Urinary bladder (tissue), 4 donors: ENCODE measurements at places on chromosomes 2 and 18. TPM values are rescaled to one million over a fixed set of nuclear protein-coding genes. Genes with fewer than 3 reads are reported as not detected.
A peak's percentile ranks its signal among the peaks of the same experiment; 100 is the strongest.

- DNase-seq, result no peak
These were observed 101.1 kb downstream of the SLC4A10 start for GRCh38 chr2:161725297-161725696.

- no peak for DNase-seq
These were observed 52.5 kb upstream of the LTBP1 start for GRCh38 chr2:32894119-32894728.

DNAH6 gene
- 1.4 TPM for total RNA-seq

DNA sequence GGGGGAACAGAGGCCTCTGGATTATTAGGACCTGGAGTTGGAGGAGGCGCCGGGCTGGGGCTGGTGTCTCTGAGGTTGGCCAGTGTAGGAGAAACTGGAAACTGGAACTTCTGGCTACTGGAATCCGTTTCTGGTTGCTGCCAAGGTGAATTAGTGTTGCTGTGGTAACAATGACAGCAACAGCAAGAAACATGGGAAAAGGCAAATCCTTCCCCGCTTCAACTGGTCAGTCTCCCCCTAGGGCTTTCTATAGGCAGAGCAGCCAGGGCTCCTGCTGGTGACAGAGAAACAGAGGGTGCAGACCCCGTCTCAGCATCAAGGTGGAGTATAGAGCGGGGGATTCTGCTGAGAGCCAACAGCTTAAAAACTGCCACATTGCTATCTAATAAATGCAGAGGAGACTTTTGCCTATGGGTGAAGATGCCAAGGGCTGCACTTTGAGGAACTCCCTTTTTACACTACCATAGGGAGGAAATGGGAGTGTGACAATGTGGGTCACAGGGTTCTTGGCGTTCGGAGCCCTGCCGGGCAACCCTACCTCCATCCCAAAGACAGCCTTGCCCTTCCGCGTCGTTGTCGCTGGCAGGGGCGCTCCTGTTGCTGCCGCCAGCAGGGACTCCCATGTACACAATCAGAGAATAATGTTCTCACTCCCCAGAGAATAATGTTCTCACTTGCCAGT is 81.4 kb upstream of the CABLES1 start:
- DNase-seq, result no peak

DYNAP gene
- total RNA-seq, result not detected

ALPP gene
- not detected for total RNA-seq

GRCh38 chr2:37425408-37425807 is 81.0 kb downstream of the QPCT start:
- no peak for DNase-seq

GRCh38 chr18:78856569-78857313 is 122.9 kb upstream of the SALL3 start:
- no peak for DNase-seq

GRCh38 chr2:147860009-147860408 is 15.2 kb downstream of the ACVR2A start:
- DNase-seq, result no peak

- no peak for DNase-seq
These were observed 139.9 kb upstream of the CXCR4 start for GRCh38 chr2:136257893-136258292.

BAZ2B gene
- 272 TPM for total RNA-seq

STEAP3 gene
- 1.1 TPM for total RNA-seq

DNA sequence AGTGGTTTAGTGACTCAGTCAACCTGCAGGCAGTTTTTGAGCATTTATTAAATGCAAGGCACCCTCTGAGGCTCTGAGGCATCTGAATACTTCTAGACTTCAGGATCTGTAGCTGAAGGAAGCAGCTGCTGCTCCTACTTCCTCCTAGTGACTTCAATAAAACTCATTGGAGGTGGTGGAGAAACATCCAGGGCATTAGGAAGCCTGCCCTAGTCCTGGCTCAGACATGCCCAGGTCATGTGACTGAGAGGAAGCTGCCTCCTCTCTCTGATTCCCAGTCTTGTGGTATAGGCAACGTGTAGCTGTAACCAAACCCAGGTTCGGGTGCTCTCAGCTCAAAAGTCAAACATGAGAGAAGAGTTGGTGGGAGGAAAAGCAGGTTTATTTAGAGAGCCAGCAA is 287.2 kb upstream of the GYPC start:
- no peak for DNase-seq

GRCh38 chr2:191249156-191249813 is 4.1 kb downstream of the MYO1B start:
- no peak for DNase-seq

- DNase-seq, result no peak
These were observed 10.1 kb upstream of the KCNJ3 start for GRCh38 chr2:154688373-154688772.

DNA sequence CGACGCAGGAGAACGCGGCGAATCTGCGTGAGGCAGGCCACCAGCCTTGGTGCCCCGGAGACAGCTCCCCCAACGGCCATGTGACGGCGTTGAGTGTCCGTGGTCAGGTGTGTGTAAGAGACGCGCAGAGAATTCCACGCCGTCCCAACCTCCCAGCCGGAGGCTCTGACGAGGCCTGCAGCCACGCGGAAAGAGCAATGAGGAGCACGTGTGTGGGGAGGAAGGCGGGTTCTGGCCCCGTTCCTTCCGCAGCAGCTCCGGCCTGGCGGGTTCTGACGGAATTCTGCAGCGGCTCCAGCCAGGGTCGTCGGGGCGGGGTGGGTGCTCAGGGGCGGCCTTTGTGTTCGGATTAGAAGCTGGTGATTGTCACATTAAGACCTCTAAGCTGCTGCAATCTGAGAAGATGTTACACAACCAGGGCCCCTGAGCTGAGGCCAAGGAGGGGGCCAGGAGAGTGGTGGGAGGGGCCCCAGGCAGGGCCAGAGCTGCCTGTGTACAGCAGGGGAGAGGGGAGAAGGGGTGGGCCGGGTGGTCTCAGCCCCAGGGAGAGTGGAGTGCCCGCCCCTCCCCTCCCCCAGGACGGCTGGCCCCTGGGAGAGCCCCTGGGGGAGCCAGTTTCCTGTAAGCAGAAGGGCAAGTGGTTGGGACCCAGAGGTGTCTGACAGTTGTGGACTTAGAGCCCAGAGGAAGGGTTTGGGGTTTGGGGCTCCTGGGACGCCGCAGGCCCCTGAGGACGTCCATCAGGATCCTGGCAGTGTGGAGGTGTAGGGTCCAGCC is 5.1 kb upstream of the GAL3ST2 start:
- no peak for DNase-seq

DNA sequence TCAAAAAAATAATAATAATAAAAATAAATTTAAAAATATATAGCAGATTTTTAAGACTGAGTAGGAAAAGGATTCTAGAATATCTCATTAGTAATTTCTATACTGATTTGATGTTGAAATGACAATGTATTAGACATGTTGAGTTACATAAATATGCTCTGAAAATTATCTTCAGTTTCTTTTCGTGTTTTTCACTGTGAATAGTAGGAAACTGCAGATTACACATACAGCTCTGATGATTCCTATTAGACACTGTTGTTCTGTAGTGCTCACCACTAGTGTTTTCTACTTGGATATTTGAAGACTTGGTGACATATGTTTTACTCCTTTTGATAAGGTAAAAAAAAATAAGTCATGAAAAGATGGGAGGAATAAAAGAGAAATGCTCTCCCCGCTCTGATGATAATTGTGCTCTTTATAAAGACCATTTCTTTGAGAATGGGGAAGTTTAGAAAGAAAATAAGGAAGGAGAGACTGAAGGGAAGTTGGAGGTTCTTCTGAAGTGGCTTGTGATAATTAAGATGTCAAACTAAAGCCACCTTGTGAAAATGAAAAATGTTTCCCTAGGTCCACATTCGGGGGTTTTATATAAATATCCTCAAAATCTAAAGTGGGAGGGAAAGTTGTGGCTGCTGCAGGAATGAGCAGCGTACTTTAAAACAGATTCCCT is 52.9 kb downstream of the SLC9A2 start:
- DNase-seq, result no peak

- no peak for DNase-seq
These were observed 19.5 kb downstream of the SLC20A1 start for GRCh38 chr2:112665113-112665780.

GRCh38 chr2:26292646-26293045 is 47.9 kb downstream of the HADHB start:
- DNase-seq, result no peak

GRCh38 chr18:39681061-39681460 is 2115.5 kb upstream of the CELF4 start:
- no peak for DNase-seq

GRCh38 chr18:267380-267687 is 513 bp downstream of the THOC1 start:
- DNase-seq, result peak; percentile 6

- DNase-seq, result no peak
These were observed 114.9 kb downstream of the ICOS start for GRCh38 chr2:204051476-204051875.

DNA sequence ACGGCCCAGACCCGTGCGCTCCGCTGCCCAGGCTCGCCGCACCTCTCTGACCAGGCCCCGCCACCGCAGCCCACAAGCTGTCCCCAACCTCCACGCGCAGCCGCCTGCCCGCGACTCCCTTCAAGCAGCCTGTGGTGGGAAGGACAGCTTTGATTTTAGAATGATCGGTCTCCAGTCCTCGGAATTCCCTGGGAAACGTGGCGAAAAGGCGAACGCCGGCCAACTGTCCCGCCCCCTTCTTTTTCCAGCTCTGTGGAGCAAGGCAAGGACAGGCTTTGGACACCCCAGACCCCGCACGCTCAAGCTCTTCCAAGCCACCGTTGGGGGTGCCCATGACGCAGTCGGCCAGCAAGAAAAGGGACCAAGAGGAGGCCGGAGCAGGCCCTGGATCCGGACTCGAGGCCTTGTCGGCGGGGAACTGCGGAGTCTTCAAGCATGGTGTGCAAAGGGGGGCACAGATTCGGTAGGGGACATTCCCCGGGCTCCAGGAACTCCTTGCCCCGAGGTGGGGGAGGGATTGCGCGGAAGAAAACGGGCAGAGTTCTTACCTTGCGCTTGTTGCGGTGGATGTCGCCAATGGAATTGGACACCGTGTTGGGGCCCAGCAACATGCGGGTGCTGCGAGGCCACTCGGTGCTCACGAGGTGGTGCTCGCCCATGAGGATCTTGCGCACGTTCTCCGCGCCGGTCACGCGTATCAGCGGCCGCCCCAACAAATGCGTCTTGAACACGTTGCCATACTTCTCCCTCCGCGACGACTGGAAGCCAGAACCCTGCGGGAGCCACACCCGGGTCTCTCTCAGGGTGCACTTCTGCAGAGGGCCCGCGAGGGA is 4.0 kb downstream of the CYP26B1 start:
- DNase-seq, result no peak

DNA sequence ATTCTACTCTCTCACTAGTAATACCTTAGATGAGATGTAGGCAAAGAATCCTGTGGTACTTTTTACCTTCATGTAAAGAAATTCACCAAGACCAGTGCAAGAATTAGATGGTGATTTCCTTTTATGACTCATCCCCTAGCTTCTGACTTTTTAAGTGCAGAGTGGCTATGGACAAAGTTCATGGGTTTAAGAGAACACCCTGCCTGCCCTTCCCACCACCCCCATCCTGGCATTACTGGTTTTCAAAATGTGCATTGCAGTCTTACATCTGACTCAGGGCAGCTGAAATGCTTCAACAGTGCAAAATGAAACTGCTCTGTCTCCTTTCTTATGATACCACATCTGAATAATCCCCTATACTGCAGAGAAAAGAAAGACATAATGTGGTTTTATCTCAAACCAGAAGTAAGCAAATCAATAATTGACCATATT is 22.6 kb downstream of the MAIP1 start:
- DNase-seq, result no peak

GRCh38 chr2:137168552-137168951 is 403.2 kb downstream of the THSD7B start:
- peak; percentile 67 for DNase-seq

SLC5A7 gene
- 6.3 TPM for total RNA-seq

- no peak for DNase-seq
These were observed 39.1 kb upstream of the CPS1 start for GRCh38 chr2:210517264-210517663.

DNA sequence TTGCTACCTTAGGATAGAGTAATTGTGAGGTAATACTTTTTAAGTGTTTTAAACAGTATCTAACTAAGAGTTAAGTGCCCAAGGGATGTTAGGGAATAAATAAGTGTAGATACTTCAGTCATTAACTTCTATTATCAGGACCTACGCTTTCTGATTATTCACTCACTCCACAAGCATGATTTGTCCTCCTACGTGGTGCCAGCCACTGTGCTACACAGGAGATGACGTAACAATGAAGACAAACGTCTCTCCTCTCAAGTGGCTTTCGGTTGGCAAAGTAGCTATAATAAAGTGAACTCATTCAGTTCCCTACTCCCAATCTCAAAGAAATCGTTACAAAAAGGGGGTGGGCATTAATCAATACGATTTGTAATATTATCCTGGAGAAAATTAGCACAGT is 100.9 kb upstream of the SETBP1 start:
- no peak for DNase-seq

MYO1B gene
- 138 TPM for total RNA-seq

DNA sequence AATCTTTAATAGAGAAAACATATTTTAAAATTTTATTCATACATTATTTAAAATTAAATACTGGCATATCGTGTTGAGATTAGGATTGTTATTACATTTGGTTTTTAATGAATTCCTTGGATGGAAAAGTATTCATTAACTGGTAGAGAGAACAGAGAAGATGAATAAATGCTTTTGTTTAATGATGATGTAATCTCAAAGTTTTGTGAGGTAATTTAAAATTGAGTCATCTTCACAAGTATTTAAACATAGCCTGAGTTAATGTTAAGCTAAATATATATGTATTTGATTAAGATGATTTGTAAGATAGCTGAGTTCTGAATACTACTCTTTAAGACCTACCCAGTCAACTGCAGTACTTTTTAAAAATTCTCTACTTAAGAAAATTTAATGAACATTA is 713.4 kb upstream of the VRK2 start:
- no peak for DNase-seq

DNA sequence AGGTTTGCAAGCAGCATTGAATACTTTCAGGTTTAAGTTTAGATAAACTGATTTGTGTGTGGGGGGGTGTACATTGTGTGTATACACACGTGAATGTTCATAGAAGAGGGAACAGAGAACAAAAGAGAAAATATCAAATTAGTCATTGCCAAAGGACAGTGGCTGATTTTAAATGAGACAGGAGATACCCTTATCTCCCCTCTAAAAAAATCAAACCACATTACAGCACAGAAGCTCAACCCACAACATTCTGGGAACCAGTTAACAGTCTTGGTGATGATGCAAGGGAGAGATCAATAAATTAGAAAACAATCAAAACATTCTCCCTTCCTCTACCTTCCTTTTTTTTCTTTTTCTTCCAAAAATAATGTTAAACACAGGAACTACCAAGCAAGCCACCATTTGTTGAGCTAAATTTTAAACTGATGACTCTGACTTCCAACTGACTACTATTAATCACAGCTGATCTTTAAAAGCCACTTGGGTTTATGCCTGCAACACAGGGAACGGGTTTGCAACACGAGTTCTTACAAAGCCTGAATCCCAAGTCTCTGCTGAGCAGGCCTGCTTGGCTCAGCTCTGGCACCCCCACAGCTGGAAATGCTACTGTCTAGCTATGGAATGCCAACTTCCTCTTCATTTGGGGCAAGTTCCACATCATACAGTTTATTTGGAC is 119.2 kb upstream of the ACVR1C start:
- no peak for DNase-seq
